Left renal cortex interstitium (tissue), 4 donors: ENCODE measurements at places on chromosomes 12 and 14.
A peak's percentile ranks its signal among the peaks of the same experiment; 100 is the strongest.

- no peak for DNase-seq
Measured at GRCh38 chr12:15580431-15580830, 208.8 kb downstream of the EPS8 start.

DNA sequence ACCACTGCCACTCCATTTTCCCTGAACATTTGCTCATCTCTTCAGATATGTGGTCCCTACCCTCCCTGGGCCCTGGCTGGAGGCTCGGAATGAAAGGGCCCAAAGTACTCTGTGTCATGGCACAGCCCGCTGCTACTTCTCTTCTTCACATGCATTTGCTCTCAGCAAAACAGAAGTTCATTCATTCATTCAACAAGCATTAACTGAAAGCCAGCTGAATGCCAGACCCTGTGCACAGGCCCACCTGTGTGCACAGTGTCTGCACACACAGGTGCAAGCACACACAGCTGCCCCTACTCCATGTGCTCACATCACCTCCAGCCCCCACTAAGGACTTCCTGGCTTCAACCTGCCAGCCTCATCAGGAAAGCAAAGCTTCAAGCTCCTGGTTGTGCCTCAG, 7.8 kb downstream of the WNT1 start:
- no peak for DNase-seq

DNA sequence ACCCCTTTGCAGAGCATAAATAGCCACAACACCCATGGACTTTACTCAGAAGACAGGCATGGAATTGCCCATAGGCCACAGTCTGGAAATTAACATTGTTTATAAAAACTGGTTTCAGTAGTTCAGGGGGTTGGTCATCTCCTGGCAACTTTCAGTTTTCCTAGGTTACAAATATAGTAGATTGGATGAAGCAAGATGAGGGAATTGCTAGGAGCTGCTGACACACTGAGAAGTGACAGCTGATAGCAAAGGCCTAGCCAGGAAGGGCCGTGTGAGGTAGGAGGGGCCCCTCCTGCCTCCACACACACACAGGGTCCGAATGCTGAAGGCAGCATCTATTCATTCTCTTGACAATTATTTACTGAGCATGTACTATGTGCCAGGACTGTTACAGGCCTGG, 8.3 kb downstream of the GALNT16 start:
- DNase-seq: no peak

DNA sequence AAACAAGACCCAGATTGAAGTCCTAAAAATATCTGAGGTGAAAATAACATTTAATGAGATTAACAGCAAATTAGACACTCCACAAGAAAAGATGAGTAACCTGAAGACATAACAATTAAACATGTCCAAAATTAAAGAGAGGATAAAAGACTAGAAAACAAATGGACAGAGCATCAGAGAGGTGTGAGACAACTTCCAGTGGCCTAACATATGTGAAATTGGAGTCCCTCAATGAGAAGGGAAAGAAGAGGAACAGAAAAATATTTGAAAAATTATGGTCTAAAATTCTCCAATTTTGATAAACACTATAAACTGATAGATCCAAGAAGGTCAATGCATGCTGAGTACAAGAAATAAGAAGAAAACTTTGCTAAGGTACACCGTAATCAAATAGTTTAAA, 151.9 kb downstream of the KITLG start:
- DNase-seq: no peak

- no peak for DNase-seq
Measured at GRCh38 chr14:99425272-99425681, 55.4 kb downstream of the SETD3 start.

DNA sequence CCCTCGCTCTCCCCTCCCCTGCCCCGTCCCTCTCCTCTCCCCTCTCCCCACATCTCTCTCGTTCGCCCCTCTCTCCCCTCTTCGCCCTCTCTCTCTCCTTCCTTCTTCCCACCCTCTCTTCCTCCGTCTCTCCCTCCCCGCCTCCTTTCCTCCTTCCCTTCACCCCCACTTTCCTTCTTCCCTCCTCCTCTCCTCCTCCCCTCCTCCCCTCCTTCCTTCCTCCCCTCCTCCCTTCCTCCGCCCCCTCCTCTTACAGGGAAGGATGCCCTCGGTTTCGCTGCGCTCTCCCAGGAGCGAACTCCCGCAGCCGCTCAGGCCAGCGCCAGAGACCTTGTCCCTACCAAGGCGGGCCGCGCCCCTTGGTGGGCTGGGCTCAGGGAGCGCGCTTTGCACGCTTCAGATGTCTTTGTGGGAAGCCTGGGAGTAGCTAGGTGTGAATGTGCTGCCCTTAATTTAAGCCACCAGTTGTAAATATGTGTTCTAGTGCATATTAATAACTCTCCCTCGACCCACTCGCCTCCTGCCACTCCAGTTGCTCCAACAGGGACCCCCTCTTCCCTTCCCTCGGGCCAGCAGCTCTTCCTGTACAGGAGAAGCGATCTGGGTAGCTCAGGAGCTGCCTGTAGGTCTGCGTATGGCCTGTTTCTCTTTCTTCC, 13.3 kb upstream of the MAP3K9 start:
- DNase-seq: no peak

- no peak for DNase-seq
Measured at GRCh38 chr12:64385019-64385418, 5.5 kb downstream of the C12orf56 start.

- DNase-seq: no peak
Measured at GRCh38 chr14:89534902-89535685, 118.1 kb upstream of the FOXN3 start.

DNA sequence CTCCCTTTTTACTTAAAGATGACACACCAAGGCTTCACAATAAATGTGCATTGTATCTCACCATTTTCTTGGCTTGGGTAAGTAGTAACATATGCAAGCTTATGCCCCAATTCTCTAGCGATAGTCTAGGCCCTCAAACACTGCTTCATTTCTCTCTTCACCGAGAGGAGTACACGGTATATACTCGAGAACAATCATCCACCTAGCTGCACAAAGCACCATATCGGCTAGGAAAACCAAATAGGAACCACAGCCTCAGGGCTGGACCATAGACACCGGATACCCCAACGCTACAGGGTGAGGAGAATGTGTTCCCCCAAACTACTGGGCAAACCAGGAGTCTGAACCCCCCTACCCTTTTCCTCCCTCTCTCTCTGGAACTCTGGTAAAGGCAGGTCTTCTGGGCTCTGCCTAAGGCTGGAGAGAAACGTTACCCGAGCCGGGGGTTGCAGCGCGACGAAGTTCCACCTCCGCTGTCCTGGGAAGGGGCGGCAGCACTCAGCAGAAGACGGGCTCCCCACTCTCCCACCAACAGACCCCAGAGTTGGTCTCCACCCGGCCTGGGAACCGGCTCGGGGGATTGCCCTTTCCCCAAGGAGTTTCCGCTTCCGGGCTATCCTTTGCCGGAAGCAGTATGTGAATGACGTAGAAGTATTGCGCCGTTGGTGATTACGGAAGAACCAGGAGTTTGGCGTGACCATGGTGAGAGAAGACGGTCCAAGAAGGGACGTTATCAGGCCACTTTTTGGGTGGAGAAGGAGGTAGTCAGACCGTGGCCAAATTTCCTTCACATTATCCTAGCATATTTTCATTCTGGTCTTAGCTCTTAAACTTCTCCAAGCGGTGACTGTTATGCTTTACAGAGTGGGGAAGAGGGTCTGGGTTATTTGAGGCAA, at the start of the genes AREL1 and FCF1:
TSS of gene AREL1 (minus strand) at position 582 of the 896 bp plus-strand sequence. CDS start 27,465 bp downstream, outside the sequence.
TSS of gene FCF1 (plus strand) at position 646 of the 896 bp plus-strand sequence. CDS start at position 700, 54 bp downstream.
- DNase-seq: peak; percentile 84

DNA sequence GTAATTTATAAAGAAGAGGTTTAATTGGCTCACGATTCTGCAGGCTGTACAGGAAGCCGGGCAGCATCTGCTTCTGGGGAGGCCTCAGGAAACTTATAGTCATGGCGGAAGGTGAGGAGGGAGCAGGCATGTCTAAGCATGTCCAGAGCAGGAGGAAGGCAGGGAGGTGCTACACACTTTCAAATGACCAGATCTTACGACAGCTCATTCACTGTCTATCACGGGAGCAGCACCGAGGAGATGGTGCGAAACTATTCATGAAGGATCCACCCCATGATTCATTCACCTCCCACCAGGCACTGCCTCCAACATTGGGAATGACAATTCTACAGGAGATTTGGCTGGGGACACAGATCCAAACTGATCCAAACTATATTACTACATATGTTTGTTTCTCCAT, 10.0 kb downstream of the SFSWAP start:
- DNase-seq: no peak

GRCh38 chr12:114817571-114818425, 133.8 kb upstream of the TBX3 start:
- no peak for DNase-seq

DNA sequence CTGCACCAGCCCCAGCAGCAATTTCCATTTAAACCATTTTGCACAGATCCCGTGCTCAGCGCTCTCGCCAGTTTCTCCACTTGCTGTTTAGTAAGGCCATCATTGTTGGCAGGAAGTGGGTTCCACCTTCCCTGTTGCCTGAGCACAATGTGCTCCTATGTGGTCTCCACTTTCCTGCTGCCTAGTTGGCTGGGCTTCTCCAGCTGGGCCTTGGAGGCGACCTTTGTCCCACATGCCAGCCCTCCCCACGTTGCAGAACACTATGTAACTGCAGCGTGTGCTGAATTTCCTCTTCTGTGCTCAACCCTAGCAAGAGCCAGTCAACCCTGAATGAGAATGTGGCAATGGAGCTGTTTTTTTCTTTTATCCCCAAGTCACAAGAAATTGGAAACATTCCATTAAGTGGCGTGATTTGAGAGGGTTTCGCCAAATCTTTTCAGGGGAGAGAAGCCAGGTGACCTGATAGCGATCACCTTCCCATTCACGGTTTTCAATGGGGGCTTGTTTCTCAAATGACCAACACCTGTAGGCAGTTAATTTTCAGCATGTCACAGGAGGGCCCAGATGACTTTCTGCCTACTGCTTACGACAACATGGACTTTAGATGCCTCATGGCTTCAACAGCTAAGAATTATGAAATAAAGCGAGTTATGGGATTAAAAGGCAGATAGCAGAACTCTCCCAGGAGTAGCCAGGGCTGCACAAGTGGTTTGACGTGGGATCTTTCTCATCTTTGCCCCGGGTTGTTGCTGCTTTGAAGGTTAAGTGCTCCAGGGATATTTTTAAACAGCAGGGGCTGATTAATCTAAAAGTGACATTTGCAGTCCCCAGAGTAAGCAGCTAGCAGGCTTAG, at the start of gene ACACB:
TSS of gene ACACB (plus strand) at position 830 of the 853 bp plus-strand sequence. CDS start 22,819 bp downstream, outside the sequence.
- no peak for DNase-seq

- no peak for DNase-seq
Measured at GRCh38 chr12:7434670-7435069, 9.3 kb downstream of the CD163L1 start.
